ENCODE measurements at places on chromosomes 6 and 20.
A peak's percentile ranks its signal among the peaks of the same experiment; 100 is the strongest.

DNA sequence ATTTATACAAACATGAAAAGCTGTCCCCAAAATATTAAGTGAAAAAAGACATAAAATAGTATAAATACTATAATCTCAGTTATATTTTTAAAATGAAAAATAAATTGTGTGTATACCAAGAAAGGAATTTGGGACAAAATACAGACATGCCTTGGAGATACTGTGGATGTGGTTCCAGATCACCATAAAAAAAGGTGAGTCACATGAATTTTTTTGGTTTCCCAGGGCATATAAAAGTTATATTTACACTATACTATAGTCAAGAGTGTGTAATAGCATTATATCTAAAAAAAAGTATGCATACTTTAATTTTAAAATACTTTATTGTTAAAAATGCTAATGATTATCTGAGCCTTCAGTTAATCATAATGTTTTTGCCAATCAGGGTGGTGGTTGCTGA lies 17.4 kb upstream of the SDHAF4 start:
- peak; percentile 30 for DNase-seq

DNA sequence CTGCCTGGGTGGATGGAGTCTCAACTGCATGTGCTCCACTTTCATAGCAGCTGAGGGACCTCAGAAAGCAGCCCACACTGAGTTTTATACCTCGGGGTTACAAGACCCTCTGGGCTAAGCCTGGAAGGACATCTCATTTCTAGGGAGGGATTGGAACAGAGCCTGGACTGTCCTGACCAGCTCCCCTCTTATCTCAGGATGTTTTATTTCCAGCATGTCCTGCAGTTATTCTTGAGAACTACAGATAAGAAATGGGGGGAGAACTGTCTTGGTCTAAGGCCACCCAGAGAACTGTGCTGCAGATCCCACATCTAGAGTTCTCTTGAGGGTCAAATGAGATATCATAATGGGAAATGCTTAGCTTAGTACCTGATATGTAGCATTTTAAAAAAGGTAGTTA lies 97.3 kb upstream of the CHD6 start:
- no peak for DNase-seq

- DNase-seq = no peak
These were observed 46.0 kb upstream of the TOP1 start for GRCh38 chr20:40982415-40983145.

- no peak for DNase-seq
These were observed 532.2 kb downstream of the CDH26 start for GRCh38 chr20:60490217-60491050.

DNA sequence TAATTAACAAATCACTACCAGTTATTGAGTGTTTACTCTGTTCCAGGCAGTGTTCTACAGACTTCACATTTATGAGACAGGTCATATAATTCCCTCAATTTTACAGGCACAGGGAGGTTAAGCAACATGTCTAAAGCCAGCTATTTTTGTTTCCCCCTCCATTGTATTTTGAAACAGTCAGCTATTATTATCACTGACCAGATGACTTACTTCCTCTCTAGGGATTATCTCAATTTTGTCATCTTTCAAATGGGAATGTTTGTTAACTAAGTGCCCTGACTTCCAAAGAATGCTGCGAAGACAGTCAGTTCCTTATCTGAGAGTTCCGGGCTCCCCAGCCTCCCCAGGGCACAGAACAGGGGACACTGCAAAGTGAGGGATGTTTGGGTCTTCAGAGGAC lies 5.6 kb upstream of the CNPY3 start:
- peak; percentile 44 for DNase-seq

DNA sequence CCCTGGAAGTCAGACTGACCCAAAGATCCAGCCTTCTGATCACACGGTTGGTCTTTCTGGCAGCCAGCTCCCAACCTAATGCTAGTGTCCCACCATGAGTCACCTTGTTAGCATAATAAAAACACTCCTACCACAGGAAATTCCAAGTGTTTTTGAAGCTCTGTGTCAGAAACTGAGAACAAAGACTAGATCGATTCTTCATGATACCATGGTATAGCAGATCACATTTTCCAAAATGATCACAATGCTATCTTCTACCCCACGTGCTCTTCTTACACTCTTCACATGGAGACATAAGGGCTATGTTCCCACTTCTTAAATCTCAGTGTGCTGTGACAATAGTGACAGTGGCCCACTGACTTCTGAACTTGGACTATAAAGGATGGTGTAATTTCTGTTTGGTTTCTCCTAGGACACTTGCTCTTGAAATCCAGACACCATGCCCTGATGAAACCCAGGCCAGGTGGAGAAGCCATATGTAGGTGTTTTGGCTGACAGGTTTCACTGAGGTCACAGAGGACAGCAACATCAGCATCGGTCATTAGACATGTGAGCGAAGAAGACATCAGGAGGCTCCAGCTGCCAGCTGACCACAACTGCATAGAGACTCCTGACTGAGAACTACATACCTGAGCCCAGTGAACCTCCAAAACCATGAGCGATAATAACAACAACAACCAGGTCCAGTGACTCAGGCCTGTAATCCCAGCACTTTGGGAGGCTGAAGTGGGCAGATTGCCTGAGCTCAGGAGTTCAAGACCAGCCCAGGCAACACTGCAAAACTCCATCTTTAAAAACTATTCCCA lies 57.5 kb downstream of the MKKS start:
- DNase-seq = peak; percentile 85

DNA sequence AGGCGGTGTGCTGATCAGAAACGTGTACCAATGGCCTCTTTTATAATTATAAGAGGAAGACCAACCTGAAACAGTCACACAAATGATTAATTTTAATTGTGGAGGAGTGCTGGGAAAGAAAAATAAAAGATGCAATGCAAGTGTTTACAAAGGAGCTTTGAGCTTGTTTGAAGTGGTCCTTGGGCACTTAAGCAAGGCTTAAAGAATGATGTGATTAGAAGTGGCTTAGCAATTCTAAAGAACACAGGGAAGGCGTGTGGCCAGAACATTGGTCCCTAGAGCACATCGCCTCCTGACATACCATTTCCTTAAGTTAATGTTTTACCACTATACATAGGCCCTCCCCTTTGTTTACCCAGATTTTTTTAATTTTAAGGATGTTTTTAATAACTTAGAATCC lies 26.1 kb downstream of the PTPN1 start:
- no peak for DNase-seq

- no peak for DNase-seq
These were observed 77.4 kb downstream of the B3GAT2 start for GRCh38 chr6:70879496-70879895.

DNA sequence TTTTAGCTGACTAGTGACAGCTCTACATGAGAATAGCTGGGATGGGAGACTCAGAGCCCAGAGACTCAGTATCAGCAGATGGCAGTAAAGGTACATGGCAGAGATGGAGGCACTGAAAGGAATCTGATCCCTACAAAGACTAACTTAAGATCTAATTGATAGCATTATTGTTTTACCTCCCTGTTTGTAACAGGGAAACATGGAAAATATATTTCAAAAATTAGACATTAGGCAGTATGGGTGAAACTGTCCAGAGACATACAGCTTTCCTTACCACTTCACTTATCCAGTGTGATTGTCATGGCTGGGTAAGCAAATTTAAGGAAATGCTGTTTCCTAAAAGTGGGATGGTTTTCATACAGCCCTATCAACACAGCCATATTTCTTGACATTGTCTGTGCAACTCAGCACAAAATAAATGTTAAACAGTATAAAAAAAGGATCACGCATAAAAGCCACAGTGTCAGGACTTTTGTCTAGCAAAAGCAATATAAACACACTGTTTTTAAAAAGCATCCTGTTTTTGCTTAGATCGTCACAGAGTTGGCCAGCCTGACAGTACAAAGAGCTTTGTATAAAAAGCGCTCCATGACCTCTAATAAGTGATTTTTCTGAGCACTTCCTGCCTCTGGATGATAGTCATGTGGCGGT lies 376.9 kb downstream of the PHF3 start:
- peak; percentile 50 for DNase-seq

DNA sequence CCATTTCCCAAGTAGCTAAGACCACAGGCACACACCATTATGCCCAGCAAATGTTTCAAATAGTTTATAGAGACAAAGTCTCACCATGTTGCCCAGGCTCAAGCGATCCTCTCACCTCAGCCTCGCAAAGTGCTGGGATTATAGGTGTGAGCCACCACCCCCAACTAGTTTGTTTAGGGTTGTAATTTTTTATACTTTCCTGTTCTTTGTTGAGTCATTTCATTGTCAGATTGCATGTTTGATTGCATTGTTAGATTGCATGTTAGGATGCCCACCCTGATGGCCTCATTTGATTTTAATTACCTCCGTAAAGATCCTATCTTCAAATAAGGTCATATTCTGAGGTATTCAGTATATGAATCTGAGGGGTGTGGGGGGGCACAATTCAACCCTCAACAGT lies 73.3 kb upstream of the SASH1 start:
- DNase-seq = no peak

DNA sequence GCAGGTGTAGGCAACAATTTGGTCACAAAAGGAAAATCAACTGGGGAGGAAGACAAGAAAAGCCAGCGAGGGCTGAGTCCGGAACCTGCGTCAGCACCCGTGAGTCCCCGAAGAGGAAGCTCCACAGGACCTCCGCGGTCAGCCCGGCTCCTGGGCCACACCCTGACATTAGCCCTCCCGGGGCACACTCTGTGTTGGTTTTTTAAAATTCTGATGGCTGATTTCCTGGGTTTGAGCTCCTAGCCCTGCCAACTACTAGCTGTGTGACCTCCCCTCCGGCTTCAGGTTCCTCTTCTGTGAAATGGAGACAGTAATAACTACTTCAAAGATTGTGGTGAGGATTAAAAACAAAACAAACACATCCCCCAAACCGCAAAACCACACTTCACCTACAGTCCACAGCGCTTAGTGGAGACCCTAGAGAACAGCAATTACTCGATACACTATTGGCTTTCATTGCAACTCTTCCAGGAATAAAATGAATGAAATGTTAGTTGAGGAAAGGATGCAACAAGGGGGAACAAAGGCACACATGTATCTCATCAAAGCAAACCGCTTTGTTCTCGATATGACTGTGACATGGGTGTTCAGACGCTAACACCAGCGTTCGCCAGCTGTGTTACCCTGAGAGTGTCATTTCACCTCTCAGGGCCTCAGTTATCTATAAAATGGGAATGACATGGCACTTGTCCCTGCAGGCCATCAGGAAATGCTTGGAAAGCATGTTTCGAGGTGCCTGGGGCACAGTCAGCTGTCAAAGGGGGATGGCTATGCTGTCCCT lies 985 bp downstream of the ZBP1 start:
- no peak for DNase-seq
